ENCODE measurements at places on chromosomes 16 and 17. TPM values are rescaled to one million over a fixed set of nuclear protein-coding genes. Genes with fewer than 3 reads are reported as not detected.
A peak's percentile ranks its signal among the peaks of the same experiment; 100 is the strongest.

DNA sequence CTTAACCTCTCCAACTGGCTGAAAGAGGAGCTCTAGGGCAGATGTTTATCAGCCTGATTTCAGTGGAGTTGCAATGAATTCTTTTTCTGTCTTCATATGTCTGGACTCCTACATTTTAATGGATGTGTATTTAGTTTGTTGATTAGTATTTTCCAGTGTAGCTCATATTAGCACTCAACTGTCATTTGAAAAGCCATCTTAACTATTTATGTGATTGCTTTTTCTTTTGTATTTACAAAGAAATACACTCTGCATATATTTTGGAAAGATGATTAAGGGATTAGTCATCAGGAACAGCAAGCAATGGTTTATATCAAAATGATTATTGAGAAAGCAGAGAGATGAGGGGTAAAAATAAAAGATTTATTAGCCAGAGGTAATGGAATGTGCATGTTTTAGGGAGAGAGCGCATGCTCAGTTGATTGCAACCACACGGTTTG, 71.1 kb downstream of the WWOX start:
- no peaks in the 10 kb centered on the region for H3K4me1 ChIP-seq
- DNase-seq: no peak
- H3K27ac ChIP-seq: no peak overlapping the region
- no peak overlapping the region for H3K4me3 ChIP-seq
- no peaks in the 10 kb centered on the region for H3K36me3 ChIP-seq
- no peaks in the 10 kb centered on the region for H3K27me3 ChIP-seq

- peaks cover 54% of the 10 kb centered on the region for H3K36me3 ChIP-seq
- DNase-seq: no peak
Measured at GRCh38 chr17:16123531-16123930, 91.8 kb downstream of the NCOR1 start.

- H3K36me3 ChIP-seq: no peaks in the 10 kb centered on the region
- peak overlapping the region; percentile 56 for H3K27ac ChIP-seq
- no peak for DNase-seq
- H3K27me3 ChIP-seq: peaks cover 11% of the 10 kb centered on the region
Measured at GRCh38 chr16:68469796-68470460, 21.6 kb upstream of the SMPD3 start.

DNA sequence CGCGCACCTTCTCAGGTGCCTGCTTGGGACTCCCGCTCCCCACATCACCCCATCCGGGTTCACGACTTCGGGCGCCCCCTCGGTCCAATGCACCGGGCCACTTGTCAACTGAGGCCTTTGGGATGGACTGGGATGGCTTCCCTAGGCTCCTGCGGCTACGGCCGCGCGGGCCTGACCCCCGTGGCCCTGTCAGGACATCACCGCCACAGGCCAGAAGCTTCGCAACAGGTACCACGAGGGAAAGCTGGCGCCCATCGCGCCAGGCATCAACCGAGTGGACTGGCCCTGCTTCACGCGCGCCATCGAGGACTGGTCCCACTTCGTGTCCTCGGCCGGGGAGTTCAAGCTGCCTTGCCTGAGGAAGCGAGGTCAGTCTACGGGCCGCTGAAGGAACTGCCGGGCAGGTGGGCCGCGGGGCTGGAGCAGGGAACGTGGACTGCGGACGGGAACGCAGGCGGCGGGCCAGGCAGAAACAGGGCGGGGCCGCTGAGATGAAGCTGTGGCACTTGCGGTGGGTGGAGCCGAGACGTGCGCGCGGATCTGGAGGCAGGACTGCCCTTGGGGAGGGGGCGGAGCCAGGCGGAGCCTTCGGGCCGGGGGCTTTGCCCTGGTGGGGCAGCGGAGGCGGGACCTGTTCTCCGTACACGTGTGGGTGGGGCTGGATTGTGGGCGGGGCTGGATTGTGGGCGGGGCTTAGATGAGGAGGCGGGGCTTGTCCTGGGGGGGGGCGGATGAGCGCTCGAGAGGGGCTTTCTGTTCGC, 13.7 kb upstream of the CNGB1 start:
- H3K27ac ChIP-seq: no peak overlapping the region
- H3K4me3 ChIP-seq: peak overlapping the region; percentile 87
- peaks cover 12% of the 10 kb centered on the region for H3K27me3 ChIP-seq
- H3K36me3 ChIP-seq: no peaks in the 10 kb centered on the region
- H3K4me1 ChIP-seq: peaks cover 11% of the 10 kb centered on the region

- H3K36me3 ChIP-seq: no peaks in the 10 kb centered on the region
- H3K4me3 ChIP-seq: no peak overlapping the region
- DNase-seq: no peak
- H3K27me3 ChIP-seq: peaks cover 23% of the 10 kb centered on the region
- peak overlapping the region; percentile 67 for H3K27ac ChIP-seq
Measured at GRCh38 chr17:46264456-46265198, 30.3 kb upstream of the LRRC37A start.

- no peak overlapping the region for H3K27ac ChIP-seq
- peaks cover 3% of the 10 kb centered on the region for H3K4me1 ChIP-seq
- no peaks in the 10 kb centered on the region for H3K36me3 ChIP-seq
Measured at GRCh38 chr17:67801626-67802175, 23.6 kb upstream of the BPTF start.

DNA sequence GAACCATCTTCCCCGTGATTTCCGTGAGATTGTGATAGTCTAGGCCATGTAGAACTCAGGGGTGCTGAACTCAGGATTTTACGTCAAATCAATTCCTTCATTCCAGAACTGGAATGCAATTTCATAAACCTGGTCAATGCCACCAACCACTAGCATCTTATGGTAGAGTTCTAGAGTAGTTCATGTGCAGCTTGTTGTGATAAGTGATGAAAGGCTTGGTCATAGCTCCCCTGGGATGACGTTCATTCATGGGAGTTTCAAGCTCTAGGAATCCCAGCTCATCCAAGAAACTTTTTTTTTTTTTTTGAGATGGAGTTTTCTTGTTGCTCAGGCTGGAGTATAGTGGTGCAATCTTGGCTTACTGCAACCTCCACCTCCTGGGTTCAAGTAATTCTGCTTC, 3.7 kb upstream of the DPEP2 start:
- H3K27ac ChIP-seq: no peak overlapping the region
- H3K4me1 ChIP-seq: peaks cover 32% of the 10 kb centered on the region
- H3K27me3 ChIP-seq: no peaks in the 10 kb centered on the region
- DNase-seq: no peak
- no peak overlapping the region for H3K4me3 ChIP-seq
- no peaks in the 10 kb centered on the region for H3K36me3 ChIP-seq

- no peaks in the 10 kb centered on the region for H3K4me1 ChIP-seq
- no peak overlapping the region for H3K27ac ChIP-seq
- H3K4me3 ChIP-seq: no peak overlapping the region
- no peaks in the 10 kb centered on the region for H3K27me3 ChIP-seq
Measured at GRCh38 chr16:72978212-72978611, 69.7 kb downstream of the ZFHX3 start.

- H3K36me3 ChIP-seq: no peaks in the 10 kb centered on the region
- H3K27me3 ChIP-seq: peaks cover 10% of the 10 kb centered on the region
- no peak overlapping the region for H3K27ac ChIP-seq
- DNase-seq: no peak
Measured at GRCh38 chr16:86337581-86338402, 172.5 kb upstream of the FOXF1 start.

GRCh38 chr17:82086941-82087906, 10.8 kb downstream of the FASN start:
- H3K4me1 ChIP-seq: no peaks in the 10 kb centered on the region
- H3K27ac ChIP-seq: no peak overlapping the region
- peaks cover 34% of the 10 kb centered on the region for H3K36me3 ChIP-seq

GRCh38 chr17:5552841-5553240, 31.5 kb downstream of the NLRP1 start:
- H3K27ac ChIP-seq: no peak overlapping the region
- no peak for DNase-seq
- H3K36me3 ChIP-seq: peaks cover 57% of the 10 kb centered on the region

- no peak for DNase-seq
- no peaks in the 10 kb centered on the region for H3K4me1 ChIP-seq
- no peaks in the 10 kb centered on the region for H3K36me3 ChIP-seq
Measured at GRCh38 chr17:55931446-55931845, 180.6 kb downstream of the PCTP start.

DNA sequence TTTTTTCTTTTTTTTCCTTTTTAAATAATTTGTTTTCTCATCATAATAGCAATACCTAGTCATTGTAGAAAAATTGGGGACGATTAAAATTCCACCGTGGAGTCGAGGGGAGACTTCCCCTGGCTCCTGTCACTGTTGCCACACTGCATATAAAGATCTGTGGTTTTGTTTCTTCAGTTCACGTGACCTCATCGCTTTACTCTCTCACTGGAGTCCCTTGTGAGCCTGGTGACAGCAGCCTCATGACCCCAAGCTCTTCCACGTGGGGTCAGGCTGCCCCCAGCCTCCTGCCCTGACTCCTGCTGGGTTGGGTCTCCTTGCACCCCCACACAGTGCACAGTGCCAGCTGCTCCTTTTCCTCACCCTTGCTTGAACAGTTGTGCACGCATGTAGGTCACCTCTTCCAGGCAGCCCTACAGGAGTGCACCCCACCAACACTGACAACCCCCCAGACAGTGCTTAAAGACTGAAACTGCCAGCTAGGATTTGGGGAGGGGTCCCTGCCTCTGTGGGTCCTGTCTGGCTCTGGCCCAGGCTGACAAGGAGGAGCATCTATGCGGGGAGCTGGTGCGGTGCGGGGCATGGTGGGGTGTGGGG, 7.3 kb upstream of the METRNL start:
- peaks cover 6% of the 10 kb centered on the region for H3K27me3 ChIP-seq
- no peaks in the 10 kb centered on the region for H3K36me3 ChIP-seq
- peaks cover 26% of the 10 kb centered on the region for H3K4me1 ChIP-seq
- no peak overlapping the region for H3K4me3 ChIP-seq
- no peak for DNase-seq

DNA sequence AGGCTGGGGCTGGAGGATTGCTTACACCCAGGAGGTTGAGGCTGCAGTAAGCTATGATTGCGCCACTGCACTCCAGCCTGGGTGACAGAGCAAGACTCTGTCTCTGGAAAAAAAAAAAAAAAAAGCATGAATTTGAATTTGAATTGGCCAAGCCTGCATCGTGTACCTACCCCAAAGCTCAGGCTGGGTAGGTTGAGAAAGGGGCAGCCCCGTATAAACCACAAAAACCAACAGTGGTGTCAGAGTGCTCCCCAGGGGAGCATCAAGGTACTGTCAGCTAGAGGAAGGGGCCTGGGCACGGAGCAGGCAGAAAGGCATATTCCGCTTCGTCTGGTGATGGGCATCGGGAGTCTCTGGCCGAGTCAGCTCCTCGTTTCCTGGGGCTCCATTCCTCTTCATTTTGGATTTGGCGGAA, 40.9 kb downstream of the RAP1GAP2 start:
- no peak overlapping the region for H3K4me3 ChIP-seq
- H3K27me3 ChIP-seq: peaks cover 2% of the 10 kb centered on the region
- H3K27ac ChIP-seq: no peak overlapping the region
- DNase-seq: no peak

GRCh38 chr17:57701124-57701523, 44.0 kb downstream of the CCDC182 start:
- no peak overlapping the region for H3K4me3 ChIP-seq
- no peaks in the 10 kb centered on the region for H3K27me3 ChIP-seq
- no peaks in the 10 kb centered on the region for H3K36me3 ChIP-seq
- H3K27ac ChIP-seq: no peak overlapping the region
- DNase-seq: no peak

DNA sequence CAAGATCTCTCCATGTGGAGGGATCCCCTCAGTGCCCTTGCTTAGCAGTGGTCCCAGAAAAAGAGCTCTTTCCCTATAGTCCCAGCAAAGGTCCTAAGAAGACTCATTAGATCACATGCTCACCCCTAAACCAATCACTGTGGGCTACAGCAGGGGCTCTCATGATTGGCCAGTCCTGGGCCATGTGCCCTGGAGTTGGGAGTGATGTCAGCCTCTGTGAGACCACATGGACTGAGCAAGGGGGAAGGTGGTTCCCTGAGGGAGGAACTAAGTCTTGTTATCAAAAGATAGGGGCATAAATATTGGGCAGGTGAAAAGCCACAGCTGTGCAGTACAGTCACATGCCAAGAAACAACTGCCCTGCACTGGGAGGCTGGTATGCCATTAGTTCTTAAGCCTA, 51.3 kb downstream of the SCNN1B start:
- H3K27ac ChIP-seq: no peak overlapping the region
- no peaks in the 10 kb centered on the region for H3K4me1 ChIP-seq
- no peaks in the 10 kb centered on the region for H3K36me3 ChIP-seq
- no peak overlapping the region for H3K4me3 ChIP-seq
- DNase-seq: no peak

DNA sequence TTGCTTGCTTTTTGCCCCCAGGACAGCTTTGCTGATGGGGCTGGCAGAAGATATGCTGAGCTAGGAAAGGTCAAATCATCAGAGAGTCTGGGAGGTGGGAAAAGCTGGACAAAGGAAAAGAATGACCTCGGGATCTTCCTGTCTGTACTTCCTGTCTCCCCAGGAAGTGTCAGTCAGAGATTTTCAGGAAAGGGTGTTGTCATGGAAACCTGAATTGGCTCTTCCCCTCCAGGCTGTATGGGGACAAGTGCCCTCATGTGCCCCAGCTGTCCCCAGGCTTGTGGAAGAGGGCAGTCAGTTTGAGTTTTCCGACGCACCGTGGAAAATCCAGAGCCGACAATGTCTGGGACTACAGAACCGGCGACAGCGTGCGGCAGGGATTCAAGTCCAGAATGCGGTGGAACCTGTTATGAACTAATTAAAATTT, 122.7 kb upstream of the ZFHX3 start:
- H3K27ac ChIP-seq: no peak overlapping the region
- DNase-seq: no peak
- H3K27me3 ChIP-seq: peaks cover 1% of the 10 kb centered on the region
- no peaks in the 10 kb centered on the region for H3K36me3 ChIP-seq
- H3K4me1 ChIP-seq: peaks cover 7% of the 10 kb centered on the region

GRCh38 chr16:1706386-1707192, 594 bp downstream of the MAPK8IP3 start:
- no peaks in the 10 kb centered on the region for H3K27me3 ChIP-seq
- peak overlapping the region; percentile 78 for H3K27ac ChIP-seq
- DNase-seq: peak; percentile 25
- H3K4me3 ChIP-seq: peak overlapping the region; percentile 96
- H3K36me3 ChIP-seq: peaks cover 29% of the 10 kb centered on the region
- H3K4me1 ChIP-seq: peaks cover 17% of the 10 kb centered on the region

- no peaks in the 10 kb centered on the region for H3K4me1 ChIP-seq
- no peaks in the 10 kb centered on the region for H3K27me3 ChIP-seq
- no peak overlapping the region for H3K4me3 ChIP-seq
- DNase-seq: no peak
Measured at GRCh38 chr16:22174642-22175041, 12.3 kb downstream of the SDR42E2 start.

The CNGB1 gene
- not detected for total RNA-seq

The CMTM2 gene
- total RNA-seq: 0.30 TPM

The SDR42E1 gene
- total RNA-seq: 3.9 TPM

The USB1 gene
- 57.8 TPM for total RNA-seq

The KRT23 gene
- total RNA-seq: not detected

The ABCA9 gene
- not detected for total RNA-seq

The CX3CL1 gene
- total RNA-seq: not detected

The CLDN7 gene
- total RNA-seq: 0.21 TPM

The IL21R gene
- 84.2 TPM for total RNA-seq

The KRTAP9-4 gene
- not detected for total RNA-seq

The KRT33B gene
- not detected for total RNA-seq
